ENCODE measurements at places on chromosomes 12 and 14.

DNA sequence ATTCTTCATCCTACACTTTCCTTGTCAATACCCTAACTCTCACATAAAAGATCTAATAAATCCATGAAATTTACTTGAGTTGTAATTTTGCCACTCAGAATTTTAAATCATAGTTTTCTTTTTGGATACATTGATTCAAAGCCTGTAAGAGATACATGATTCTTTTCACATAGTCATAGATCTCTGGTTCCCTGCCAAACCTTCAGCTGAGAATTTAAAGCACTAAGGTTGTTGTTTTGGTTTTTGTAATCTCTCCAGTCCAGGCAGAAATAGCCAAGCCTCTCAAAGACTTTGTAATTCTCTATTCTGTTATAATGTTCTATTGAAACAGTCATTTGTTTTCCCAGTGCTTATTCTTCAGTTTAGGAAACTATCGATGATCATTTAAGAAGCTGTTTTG, 273.9 kb downstream of the TRHDE start:
- no peak for DNase-seq

DNA sequence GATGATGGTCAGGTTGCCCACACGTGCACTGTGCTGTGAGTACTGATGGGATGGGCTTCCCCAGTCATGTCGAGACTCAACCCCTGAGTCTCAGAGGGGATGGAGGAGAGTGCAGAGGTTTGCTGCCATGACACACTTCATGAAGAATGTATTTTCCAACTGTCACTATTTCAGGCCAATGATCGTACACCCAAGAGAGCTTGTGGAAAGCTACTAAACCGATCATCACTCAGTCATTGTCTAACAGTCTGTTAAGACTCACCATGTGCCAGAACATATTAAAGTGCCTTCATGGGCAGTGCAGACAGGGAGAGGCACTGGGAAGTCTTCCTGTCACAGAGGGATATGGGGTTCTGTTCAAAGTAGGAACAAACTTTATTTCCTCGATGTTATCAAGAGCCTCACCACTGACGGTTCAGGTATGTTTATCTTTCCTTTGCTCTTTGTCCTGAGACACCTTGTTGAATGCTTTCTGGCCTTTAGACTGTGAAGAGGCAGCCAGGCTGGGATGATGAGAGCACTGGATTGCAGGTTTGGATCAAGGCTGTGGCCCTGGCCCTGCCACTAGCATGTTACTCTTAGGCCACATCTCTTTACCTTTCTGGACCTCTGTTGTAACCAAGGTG, 41.6 kb upstream of the NTF3 start:
- no peak for DNase-seq

GRCh38 chr14:102219316-102219715, 79.6 kb downstream of the WDR20 start:
- DNase-seq, result no peak

DNA sequence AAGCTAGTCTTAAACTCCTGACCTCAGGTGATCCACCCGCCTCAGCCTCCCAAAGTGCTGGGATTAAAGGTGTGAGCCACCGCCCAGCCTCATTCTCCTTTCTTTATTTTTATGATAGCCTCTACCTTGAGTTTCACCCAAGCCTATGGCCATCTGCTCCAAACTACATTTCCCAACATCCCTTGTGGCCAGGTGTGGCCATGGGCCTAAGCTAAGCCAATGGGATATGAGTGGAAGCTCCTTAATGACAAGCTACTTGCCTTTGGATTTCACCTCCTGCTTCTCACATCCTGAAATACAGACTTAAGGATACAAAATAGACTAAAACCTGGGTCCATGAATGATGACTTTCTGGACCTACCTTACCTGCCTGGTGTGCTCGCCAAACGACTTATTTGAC, 46.2 kb downstream of the DPF3 start:
- DNase-seq, result no peak
